Inflammatory macrophage treated with lipopolysaccharide for 4 hours (primary cell): ENCODE measurements at places on chromosomes 16 and 17.

DNA sequence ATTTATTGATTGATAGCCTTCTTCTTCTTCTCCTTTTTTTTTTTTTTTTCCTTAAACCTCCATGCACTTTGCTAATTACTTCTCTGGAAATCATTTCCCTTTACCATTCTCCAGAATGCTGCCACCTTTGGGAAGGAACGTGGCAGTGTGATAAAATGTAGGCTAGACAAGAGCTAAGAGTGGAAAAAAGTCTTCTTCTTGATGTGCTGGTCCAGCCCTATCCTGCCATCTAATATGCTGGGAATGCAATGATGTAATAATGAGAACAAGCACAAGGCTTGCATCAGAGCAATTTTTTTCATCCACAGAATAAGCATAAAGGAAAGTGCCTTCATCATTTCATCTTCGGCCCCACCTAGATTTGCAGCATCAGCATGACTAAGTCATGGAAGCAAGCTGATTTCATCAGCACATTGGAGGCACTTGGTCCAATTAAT is 128.7 kb upstream of the ZFHX3 start:
- DNase-seq: peak; percentile 34

- DNase-seq: no peak
Measured at GRCh38 chr17:80379348-80379747, 35.6 kb upstream of the ENDOV start.

DNA sequence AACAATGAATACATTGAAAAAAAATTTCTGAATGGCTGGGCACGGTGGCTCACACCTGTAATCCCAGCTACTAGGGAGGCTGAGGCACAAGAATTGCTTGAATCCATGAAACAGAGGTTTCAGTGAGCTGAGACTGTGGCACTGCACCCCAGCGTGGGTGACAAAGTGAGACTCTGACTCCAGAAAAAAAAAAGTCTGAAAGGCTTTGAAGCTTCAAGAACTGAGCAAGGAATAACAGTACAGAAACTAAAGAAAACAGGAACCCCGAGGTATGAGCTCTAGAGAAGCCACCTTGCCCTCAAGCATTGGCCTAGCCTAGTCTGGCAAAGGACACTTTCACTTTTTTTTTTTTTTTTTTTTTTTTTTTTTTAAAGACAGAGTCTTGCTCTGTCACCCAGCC is 45.0 kb downstream of the TEX2 start:
- peak; percentile 83 for DNase-seq

DNA sequence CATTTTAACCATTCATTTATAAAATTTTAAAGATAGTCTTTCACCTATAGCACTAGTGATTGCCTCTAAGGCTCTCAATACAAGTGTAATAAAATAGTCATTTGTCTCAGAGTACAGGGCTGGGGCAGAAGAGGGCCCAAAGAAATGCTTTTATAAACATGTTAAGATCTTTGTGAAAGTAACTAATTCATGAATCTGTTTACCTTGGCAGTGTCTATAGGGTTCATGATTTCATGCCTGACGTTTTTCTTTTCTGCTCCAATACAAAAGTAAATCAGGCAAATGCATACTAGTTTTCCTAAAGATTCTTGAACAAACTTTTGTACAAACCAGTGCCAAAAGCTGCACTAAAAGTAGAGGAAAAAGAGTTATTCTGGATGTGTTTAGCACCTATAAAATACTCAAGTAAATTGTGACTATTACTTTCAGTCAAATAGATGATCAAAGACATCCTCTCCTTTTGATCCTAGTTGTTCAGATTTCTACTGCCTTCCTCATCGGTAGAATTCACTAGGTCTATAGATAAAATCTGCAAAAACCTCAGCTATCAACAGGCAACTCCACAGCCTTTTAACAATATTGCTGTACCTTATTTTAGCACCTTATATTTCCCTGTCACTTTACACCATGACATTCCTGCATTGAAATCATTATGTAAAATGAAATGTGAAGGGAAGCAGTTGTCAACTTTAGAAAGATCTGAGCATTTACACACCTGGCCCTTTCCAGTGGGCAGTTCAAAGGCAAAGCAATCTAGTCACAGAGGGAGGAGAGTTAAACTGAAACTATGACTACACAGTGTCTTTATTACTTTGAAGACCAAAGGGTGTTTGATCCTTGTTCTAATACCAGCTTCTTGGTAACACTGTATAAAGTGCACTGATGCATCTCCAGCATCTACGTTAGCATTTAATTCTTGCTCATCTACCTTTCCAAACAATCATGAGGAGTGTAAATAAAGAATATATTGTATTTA is 100.0 kb upstream of the MED13 start:
- DNase-seq: no peak

DNA sequence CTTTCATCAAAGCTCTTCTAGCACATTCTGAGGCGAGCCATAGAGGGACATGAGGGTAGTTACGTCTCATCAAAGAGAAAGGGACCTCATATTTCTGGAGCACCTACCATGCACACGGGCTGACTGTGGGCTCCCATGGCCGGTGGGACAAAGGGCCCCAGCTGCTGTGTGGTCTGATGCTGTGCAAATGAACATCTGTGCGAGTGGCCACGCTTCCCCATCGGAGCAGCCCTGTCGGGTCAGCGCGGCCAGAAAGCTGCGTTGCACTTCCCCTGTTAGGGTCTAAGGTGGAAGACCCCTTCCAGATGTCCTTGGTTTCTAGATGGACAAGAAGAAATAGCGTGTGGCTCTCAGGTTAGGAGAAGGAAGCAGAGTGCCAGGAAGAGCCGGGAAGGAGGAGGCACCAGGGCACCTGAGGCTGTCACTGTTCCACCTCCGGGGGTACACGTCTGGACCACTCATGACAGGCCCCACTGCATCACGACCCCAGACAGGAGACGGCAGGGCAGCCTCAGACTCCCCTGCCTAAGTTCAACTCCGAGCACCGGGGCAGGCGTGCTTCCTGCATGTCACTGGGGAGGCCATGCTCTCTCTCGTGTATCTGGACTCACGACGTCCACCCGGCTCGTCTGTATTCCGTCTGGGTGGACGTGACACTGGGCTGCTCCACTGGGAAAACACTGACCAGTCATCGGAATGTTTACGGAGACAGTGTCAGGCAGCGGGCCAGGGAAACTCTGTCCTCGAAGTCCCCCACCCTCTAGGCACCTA is 8.5 kb upstream of the BAIAP2 start:
- no peak for DNase-seq

DNA sequence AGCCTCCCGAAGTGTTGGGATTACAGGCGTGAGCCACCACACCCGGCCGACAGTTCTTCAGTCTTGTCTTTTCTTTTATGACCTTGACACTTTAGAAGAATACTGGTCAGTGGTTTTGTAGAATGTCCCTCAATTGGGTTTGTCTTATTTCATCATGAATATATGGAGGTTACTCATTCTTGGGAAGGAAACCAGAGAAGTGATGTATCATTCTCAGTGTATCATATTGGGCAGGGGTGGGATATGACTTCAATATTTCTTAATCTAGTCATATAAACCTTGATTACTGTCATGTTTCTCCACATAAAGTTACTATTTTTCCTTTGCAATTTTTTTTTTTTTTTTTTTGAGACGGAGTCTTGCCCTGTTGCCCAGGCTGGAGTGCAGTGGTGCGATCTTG is 36.9 kb downstream of the SNTB2 start:
- DNase-seq: no peak

- no peak for DNase-seq
Measured at GRCh38 chr17:31320241-31320640, 1.2 kb downstream of the EVI2A start.

- no peak for DNase-seq
Measured at GRCh38 chr16:56093055-56093454, 98.2 kb upstream of the GNAO1 start.

DNA sequence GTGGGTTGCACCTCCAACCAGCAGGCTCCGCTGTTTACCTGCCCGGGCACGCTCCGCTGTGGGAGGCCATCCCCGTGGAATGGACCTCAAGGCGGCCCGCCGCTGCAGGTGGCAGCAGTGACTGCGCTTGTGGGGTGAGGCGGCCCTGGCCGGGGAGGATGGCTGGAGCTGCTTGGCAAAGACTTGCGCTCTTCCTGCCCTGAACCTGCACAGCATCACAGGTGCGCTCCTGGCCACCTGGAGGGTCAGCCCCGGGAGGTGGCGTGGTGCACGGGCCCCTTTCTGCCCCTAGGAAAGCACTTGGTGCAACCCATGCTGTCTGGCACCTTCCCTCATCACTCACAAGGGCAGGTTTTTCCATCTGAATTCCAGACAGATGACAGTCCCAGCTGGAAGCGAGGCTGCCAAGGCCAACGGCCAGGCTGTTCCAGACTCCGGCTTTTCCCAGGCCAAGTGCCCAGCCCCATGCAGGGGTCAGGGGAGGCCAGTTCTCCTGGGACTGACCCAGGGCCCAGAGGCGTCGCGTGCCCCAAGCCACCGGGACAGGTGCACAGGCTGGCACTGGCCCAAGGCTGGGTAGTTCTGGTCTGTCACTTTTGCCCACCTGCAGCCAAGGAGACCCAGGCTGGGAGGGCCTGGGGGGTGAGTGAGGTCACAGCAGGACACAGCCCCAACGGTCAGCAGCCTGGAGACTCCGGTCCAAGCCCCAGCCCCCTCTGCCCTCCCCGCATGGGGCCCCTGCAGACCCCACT is 13.3 kb downstream of the UTS2R start:
- DNase-seq: no peak

DNA sequence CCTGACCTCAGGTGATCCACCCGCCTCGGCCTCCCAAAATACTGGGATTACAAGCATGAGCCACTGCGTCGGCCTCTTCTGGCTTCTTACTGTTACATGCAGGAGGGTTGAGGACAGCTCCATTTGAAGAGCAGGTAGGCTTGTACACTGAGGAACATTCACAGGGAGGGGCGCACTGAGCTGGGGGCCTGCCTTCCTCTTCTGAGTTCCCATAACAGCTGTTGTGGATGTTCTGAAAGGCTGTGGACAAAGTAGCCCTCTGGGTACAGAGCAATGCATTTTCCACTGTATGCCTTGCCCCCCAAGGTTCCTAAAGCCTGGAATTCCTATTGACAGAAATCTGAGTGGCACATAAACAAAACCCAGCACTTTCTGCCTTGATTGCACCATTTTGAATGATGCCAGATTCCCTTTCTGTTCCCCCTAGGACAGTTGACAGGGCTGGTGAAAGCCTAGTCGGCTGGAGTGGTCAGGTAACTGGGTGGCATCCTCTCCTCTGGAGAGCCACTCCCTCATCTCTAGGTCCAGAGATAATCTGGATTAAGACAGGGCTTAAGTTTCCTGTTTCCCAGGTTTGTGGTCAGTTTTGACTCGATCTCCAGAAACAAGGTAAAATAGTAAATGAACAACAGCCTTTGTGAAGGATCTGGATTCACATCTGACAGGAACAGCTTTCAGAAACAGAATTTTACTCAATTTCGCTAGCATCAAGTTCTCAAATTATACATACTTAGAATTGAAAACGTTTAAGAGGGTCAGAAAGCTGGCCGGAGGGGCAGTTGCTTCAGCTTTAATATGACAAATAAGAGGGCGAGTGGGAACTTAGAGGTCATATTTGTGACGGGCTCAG is 1.3 kb upstream of the CDK5R1 start:
- no peak for DNase-seq

DNA sequence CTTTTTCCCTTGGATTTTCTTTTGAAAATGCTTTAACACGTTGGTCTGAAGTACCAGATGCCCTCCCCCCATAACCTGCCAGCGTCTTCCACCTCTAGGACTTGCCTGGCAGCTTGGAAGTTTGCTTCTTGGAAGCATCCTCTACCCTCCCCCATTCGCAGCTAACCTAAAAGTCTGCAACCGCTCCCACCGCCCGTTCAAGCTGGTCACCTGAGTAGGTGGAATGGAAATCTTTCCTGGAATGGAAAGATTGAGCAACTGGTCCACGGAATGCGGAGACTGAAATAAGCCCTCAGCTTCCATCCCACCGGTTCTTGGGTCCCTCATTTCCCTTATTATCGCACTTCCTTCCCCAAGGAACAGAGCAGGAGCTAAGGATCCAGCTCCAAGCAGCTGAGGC is 31.4 kb downstream of the HS3ST3B1 start:
- no peak for DNase-seq

DNA sequence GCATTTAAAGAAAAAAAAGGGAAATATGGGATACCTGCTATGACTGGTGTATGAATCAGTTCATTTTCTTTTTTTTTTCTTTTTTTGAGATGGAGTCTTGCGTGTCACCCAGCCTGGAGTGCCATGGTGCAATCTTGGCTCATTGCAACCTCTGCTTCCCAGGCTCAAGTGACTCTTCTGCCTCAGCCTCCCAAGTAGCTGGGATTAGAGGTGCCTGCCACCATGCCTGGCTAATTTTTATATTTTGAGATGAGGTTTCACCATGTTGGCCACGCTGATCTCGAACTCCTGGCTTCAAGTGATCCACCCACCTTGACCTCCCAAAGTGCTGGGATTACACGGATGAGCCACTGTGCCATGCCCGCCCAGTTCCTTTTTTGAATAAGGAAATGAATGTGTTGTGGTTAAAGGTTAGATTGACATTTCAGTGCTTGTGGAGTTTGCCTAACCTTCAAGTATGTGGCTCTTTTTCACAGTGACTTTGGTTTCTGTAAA is 7.7 kb downstream of the HAPSTR1 start:
- peak; percentile 85 for DNase-seq

DNA sequence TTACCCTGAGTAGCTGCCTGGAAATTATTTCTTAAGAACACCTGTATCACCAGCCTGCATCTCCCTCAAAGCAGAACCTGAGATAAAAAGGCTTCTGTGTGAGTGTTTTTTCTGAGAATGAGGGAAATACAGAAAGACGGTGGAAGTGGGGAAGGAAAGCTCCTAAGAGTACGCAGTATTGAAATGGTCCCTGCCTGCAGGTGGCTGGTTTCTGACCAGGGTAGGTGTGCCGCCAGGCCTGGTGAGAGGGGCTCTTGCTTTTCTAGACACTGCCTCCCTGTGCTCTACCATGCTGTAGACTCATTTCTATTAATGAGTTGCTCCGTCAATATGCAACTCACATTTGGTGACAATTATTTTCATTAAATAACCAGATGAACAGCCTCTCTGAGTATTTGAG is 201.7 kb downstream of the MAP2K4 start:
- DNase-seq: no peak

DNA sequence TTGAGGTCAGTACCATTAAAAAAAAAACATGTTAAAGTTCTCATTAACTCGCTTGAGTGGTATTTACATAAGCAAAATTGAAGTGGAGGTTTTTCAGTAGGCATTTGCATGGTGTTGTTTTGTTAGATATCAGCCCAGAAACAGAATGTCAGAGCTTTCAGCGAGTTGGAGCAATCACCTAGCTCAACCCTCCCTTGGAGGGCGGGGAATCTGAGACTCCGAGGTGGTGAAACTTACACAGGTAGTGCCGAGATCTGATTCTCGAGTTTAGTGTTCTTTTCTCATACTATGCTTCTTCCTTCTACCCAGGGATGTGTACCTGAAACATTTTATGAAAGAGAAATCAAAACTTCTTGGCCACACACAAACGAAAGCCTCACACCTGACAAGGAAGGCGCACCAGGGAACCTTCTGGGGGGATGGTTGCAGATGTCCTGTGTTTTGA is 6.6 kb downstream of the SEC14L1 start:
- DNase-seq: no peak
